Activated T-helper 2 cell treated with anti-CD3 and anti-CD28 coated beads, Interferon-gamma antibody, Interleukin-2, Interleukin-4, amounts not matched to agents 10 μg/mL and 5 μg/mL and 100 μg/mL, durations not matched to agents 14 hours and 24 hours and 36 hours (primary cell): ENCODE measurements at places on chromosomes 3 and 15. TPM values are rescaled to one million over a fixed set of nuclear protein-coding genes. Genes with fewer than 3 reads are reported as not detected.

GRCh38 chr3:88093266-88093665 lies 34.2 kb downstream of the ZNF654 start:
- H3K27ac ChIP-seq = no peak overlapping the region
- H3K4me3 ChIP-seq = no peak overlapping the region
- no peaks in the 10 kb centered on the region for H3K27me3 ChIP-seq
- H3K4me1 ChIP-seq = no peaks in the 10 kb centered on the region

- H3K4me3 ChIP-seq = no peak overlapping the region
- DNase-seq = no peak
- H3K4me1 ChIP-seq = peaks cover 27% of the 10 kb centered on the region
- peaks cover 45% of the 10 kb centered on the region for H3K27me3 ChIP-seq
- no peaks in the 10 kb centered on the region for H3K36me3 ChIP-seq
These were observed 2.0 kb upstream of the EFCC1 start for GRCh38 chr3:128999102-128999501.

- H3K27ac ChIP-seq = peak within 1 kb of the TSS; percentile 59
- peaks cover 64% of the 10 kb centered on the region for H3K4me1 ChIP-seq
- H3K27me3 ChIP-seq = no peaks in the 10 kb centered on the region
- H3K36me3 ChIP-seq = peaks cover 53% of the 10 kb centered on the region
- DNase-seq = no peak
These were observed at the start of gene GPR15 for GRCh38 chr3:98531622-98532274. Gene GPR15, plus strand, starts transcription at chr3:98531978. Its CDS starts 56 bp downstream, at chr3:98532034.

GRCh38 chr3:98972155-98972554 lies 70.7 kb upstream of the DCBLD2 start:
- peaks cover 6% of the 10 kb centered on the region for H3K4me1 ChIP-seq
- H3K4me3 ChIP-seq = no peak overlapping the region
- no peaks in the 10 kb centered on the region for H3K36me3 ChIP-seq
- H3K27ac ChIP-seq = no peak overlapping the region

DNA sequence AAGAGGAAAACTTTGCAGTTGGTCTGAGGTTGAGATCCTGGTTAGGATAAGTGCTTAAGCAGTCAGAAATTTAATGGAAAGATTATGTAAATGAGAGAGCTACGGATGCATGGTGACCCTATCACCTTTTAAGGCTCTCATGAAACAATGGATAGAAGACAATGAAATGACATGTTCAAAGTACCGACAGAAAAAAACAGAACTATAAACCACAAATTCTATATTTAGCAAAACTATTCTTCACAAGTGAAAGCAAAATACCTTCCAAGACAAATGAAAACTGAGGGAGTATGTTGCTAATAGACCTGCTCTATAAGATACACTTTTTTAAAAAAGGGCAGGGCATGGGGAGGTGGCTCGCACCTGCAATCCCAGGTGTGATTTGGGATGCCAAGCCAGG lies 32.2 kb downstream of the DNAAF4 start:
- H3K27me3 ChIP-seq = peaks cover 2% of the 10 kb centered on the region
- no peak overlapping the region for H3K27ac ChIP-seq
- DNase-seq = no peak
- H3K36me3 ChIP-seq = no peaks in the 10 kb centered on the region

DNA sequence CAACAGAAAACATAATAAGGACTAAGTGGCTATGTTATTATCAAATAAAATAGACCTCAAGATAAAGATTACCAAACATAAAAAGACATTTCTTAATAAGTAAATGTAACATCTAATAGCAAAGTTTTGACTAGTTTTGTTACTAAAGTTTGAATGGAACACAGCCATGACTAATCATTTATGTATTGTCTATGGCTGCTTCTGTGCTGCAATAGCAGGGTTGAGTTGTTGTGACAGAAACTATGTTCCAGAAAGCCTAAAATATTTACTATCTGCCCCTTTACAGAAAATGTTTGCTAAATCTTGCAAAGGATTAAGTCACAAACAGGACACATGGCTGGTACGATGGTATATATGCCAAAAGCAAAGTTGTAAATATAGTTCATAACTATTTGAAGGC lies 37.9 kb upstream of the MYH15 start:
- H3K27me3 ChIP-seq = no peaks in the 10 kb centered on the region
- no peak for DNase-seq
- peaks cover 59% of the 10 kb centered on the region for H3K36me3 ChIP-seq

DNA sequence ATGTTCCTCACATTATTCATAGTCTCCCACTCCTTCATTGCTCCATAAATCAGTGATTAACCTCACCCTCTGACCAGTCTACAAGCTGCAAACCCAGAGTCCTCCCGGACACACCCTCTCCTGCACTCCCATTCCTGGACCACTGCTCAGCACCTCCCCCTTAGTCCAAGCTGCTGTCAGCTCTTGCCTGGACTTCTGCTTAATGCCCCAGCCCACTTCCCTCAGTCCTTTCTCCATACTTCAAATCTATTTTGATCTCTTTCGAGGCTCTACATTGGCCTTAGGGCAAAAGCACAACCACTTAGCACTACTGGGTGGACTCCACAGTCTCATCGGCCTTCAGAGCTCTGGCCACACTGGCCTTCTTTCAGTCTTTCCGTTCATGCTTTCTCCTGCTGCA lies 79.4 kb upstream of the FAM98B start:
- DNase-seq = no peak
- H3K27ac ChIP-seq = no peak overlapping the region
- H3K36me3 ChIP-seq = no peaks in the 10 kb centered on the region

GRCh38 chr3:187136936-187137335 lies 2.4 kb downstream of the RPL39L start:
- H3K27me3 ChIP-seq = no peaks in the 10 kb centered on the region
- no peak overlapping the region for H3K27ac ChIP-seq
- peaks cover 50% of the 10 kb centered on the region for H3K4me1 ChIP-seq

DNA sequence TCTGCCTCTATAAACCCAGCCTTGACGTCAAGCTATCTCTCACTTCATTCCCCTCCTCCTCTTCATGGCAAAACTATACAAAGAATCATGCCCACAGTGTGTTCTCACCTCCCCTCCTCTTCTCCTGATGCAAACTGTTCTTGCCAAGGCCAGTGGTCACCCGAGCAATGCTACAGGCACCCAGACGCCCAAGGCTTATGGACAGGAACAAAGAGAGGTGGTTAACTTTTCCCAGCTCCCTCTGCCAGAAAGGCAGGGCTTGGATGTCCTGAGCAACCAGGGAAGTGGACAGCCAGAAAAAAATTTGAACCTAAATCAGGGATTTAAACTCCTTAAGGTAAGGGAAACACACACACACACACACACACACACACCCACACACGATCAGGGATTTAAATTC lies 5.1 kb downstream of the SLC41A3 start:
- H3K27me3 ChIP-seq = no peaks in the 10 kb centered on the region
- peaks cover 5% of the 10 kb centered on the region for H3K4me1 ChIP-seq
- H3K4me3 ChIP-seq = no peak overlapping the region

DNA sequence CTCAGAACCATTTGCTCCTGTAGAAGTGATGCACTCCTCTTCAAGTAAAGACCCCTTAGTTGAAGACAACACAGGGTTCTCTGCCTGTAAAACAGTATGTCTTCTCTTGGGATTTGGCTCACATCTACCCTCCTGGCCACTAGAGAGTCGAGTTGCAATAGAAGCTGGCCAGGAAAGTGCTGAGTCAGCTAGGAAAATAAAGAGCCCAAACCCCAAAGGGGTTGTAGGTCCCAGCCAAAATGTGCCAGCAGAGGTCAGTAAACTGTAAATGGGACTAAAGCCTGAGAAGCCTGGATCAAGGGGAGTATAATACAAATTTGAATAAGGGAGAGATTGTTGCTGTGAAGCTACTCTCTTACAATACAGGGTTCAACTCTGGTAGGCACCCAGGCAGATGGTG lies 37.2 kb upstream of the THBS1 start:
- H3K4me3 ChIP-seq = no peak overlapping the region
- no peak overlapping the region for H3K27ac ChIP-seq
- no peaks in the 10 kb centered on the region for H3K4me1 ChIP-seq
- DNase-seq = no peak

GRCh38 chr3:95082191-95082590 lies 1019.3 kb downstream of the NSUN3 start:
- no peaks in the 10 kb centered on the region for H3K27me3 ChIP-seq
- no peaks in the 10 kb centered on the region for H3K36me3 ChIP-seq
- DNase-seq = no peak
- H3K4me1 ChIP-seq = no peaks in the 10 kb centered on the region
- no peak overlapping the region for H3K27ac ChIP-seq

GRCh38 chr15:39512643-39513042 lies 68.2 kb upstream of the THBS1 start:
- H3K4me3 ChIP-seq = no peak overlapping the region
- no peaks in the 10 kb centered on the region for H3K36me3 ChIP-seq
- no peaks in the 10 kb centered on the region for H3K4me1 ChIP-seq
- H3K27me3 ChIP-seq = peaks cover 20% of the 10 kb centered on the region
- no peak for DNase-seq

DNA sequence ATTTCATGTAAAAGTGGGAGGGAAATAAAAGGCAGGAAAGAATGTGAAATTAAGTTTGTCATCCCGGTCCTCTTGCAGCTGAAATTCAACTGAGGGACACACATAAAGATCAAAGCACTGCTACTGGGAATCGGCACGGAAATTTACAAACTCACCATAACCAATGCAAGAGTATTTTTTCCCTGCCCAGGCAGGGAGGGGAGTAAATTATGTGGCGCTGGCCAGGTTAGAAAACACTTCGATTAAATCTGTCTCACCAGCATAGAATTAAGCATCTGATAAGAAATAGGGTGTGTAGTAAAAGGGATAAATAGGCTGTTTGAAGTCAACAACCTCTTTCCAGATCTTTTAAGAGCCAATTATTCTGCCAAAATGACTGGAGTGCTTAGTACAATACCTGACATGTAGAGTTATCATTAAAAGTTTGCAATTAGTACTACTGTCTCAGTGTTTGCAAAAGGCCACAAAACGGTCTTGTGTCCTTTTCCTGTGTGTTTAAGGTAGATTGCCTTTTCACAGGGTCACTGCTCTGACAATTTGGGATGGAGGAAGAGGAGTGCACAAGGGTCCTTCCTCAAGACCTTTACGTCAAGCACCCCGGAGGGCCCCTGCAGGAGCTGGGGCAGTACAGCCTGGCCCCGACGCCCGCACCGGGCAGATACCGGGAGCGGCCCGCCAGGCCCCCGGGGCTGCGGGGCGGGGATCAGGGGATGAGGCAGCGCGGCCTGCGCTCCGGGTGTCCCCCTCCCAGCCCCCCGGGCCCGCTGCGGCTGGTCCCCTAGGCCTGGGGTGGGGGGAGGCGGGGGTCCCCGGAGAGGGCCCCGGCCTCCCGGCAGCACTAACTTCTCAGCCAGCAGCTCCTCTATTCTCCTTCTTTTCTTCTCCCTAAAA lies 651 bp downstream of the UBA3 start:
- peaks cover 29% of the 10 kb centered on the region for H3K36me3 ChIP-seq
- peak overlapping the region; percentile 83 for H3K4me3 ChIP-seq
- no peaks in the 10 kb centered on the region for H3K27me3 ChIP-seq
- no peak for DNase-seq

- DNase-seq = no peak
- H3K4me1 ChIP-seq = no peaks in the 10 kb centered on the region
- no peaks in the 10 kb centered on the region for H3K27me3 ChIP-seq
- no peak overlapping the region for H3K27ac ChIP-seq
These were observed 485.4 kb downstream of the CNTN3 start for GRCh38 chr3:74129056-74129455.

DNA sequence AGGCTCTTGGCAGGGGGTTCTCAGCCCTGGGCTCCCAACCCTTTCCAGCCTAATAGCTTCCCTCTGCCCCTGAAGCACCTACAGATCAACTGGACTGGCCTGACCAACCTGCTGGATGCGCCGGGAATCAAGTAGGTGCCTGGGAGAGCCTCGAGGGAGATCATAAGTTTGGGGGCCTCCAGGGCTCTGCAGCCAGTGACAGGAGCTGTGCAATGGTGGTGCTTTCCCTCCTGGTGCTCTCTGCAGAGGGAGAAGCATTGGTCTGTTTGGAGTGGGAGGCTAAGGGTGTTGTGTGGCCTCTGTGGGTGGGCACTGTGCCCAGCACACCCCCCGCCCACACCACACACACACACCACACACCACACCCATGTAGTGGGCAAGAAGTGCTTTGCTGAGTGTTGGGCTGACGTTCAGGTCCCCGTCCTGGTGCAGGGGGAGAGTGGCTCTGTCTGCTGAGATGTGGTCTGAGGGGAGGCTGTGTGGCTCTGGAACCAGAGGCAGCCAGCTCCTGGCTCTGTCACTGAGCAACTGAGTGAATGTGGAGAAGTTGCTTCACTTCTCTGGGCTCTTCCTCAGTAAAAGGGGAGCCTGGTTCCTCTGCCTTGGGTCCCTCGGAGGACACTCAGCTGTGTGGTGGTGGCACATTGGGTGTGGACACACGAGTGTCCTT lies 26.3 kb downstream of the ESYT3 start:
- no peaks in the 10 kb centered on the region for H3K4me1 ChIP-seq
- H3K4me3 ChIP-seq = no peak overlapping the region
- DNase-seq = no peak
- H3K27ac ChIP-seq = no peak overlapping the region
- H3K27me3 ChIP-seq = peaks cover 6% of the 10 kb centered on the region
- H3K36me3 ChIP-seq = no peaks in the 10 kb centered on the region

DNA sequence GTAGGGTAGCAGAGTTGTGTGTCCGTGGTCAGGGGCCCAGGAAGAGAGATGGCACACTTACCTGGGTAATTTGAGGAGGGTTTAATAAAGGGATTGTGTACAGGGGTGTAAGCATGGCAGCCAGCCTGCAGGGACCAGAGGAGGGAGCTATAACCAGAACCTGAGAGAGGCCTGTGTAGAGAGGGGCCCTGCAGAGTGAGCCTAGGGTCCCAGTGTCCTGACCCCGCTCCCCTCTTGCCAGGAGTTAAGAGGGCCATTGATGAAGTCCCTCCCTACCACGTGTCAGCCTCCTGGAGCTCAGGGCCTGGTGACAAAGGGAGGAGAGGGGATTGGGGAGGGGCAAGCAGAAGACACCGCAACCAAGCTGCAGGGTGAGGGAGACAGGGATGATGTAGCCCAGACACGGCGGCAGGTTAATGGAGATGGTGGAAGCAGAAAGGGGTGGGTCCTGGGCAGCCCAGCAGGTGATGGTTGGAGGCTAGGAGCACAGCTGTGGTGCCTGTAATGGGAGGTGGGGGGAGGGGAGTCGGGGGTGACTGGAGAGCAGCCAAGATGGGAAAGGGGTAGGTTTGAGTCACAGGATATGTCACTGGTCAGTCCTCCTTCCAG lies 165.4 kb upstream of the TOPAZ1 start:
- H3K36me3 ChIP-seq = no peaks in the 10 kb centered on the region
- H3K4me3 ChIP-seq = no peak overlapping the region
- peaks cover 12% of the 10 kb centered on the region for H3K27me3 ChIP-seq
- no peaks in the 10 kb centered on the region for H3K4me1 ChIP-seq
- no peak overlapping the region for H3K27ac ChIP-seq
- no peak for DNase-seq

Gene C3orf20
- 0.07 and 0.16 TPM in 2 replicates for total RNA-seq

Gene PARP9
- total RNA-seq = 29.8 and 31.0 TPM in 2 replicates

Gene CKMT1A
- 0.11 and 0.48 TPM in 2 replicates for total RNA-seq

Gene CNTN3
- total RNA-seq = not detected in 2 replicates

Gene GUCA1C
- not detected in 2 replicates for total RNA-seq

Gene ROBO1
- 0.05 TPM in 1 of 2 replicates, not detected in the other for total RNA-seq

Gene NPHP3
- 16.1 and 20.5 TPM in 2 replicates for total RNA-seq

Gene PTX3
- total RNA-seq = not detected in 2 replicates

Gene RTP3
- total RNA-seq = not detected in 2 replicates

Gene CCR3
- total RNA-seq = not detected in 2 replicates
